ENCODE measurements at places on chromosomes 11 and 22. TPM values are rescaled to one million over a fixed set of nuclear protein-coding genes. Genes with fewer than 3 reads are reported as not detected.

Gene RAG1
- 0.73 TPM for total RNA-seq

Gene APOBEC3H
- total RNA-seq: 8.5 TPM

Gene LARGE2
- 4.2 TPM for total RNA-seq

Gene NUDT8
- total RNA-seq: 4.3 TPM

Gene ZC3H12C
- 0.17 TPM for total RNA-seq

Gene CTSF
- total RNA-seq: 31.7 TPM

Gene DCDC1
- 0.29 TPM for total RNA-seq

Gene RPS3
- 5,053 TPM for total RNA-seq

Gene KCNJ5
- 0.33 TPM for total RNA-seq

Gene SCGB1C1
- total RNA-seq: not detected

Gene PNPLA3
- total RNA-seq: not detected

Gene KDM4E
- total RNA-seq: not detected

Gene GGTLC3
- not detected for total RNA-seq

Gene KRTAP5-2
- not detected for total RNA-seq

Gene OR8G1
- not detected for total RNA-seq

Gene HTR3B
- not detected for total RNA-seq

Gene ATL3
- 40.4 TPM for total RNA-seq

Gene CYB5R2
- not detected for total RNA-seq

Gene NRIP3
- 1.7 TPM for total RNA-seq

Gene MUC15
- not detected for total RNA-seq

Gene KRTAP5-1
- total RNA-seq: not detected

Gene C11orf42
- total RNA-seq: not detected

Gene RAG2
- total RNA-seq: not detected

Gene CECR2
- not detected for total RNA-seq

Gene FOLR3
- not detected for total RNA-seq

Gene PARVG
- 194 TPM for total RNA-seq

Gene PGM2L1
- total RNA-seq: 10.4 TPM

Gene MRGPRX4
- total RNA-seq: not detected

Gene UBQLN3
- not detected for total RNA-seq

Measured in CD4-positive, alpha-beta memory T cell (primary cell).